ENCODE measurements at places on chromosomes 16 and 17.

DNA sequence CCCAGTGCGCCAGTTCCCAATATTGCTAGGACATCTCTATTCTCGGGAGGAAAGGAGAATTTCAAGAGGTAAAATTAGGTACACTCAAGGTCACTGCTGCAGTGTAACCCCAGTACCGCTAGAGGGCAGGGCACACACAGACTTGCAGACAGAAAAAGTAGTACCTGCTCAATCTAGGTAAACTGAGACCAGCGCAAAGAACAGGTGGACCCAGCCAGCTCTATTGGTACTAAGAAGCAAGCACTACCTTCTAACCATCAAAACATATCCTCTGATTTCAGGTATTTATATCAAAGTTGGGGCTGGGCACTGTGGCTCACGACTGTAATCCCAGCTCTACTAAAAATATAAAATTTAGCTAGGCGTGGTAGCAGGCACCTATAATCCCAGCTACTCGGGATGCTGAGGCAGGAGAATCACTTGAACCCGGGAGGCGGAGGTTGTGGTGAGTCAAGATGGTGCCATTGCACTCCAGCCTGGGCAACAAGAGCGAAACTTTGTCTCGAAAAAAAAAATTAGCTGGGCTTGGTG is 3.6 kb upstream of the WDR81 start:
- DNase-seq = no peak

GRCh38 chr17:67637901-67638641 is 79.7 kb upstream of the NOL11 start:
- DNase-seq = no peak

GRCh38 chr17:3959295-3959899 is 4.8 kb downstream of the ATP2A3 start:
- no peak for DNase-seq

DNA sequence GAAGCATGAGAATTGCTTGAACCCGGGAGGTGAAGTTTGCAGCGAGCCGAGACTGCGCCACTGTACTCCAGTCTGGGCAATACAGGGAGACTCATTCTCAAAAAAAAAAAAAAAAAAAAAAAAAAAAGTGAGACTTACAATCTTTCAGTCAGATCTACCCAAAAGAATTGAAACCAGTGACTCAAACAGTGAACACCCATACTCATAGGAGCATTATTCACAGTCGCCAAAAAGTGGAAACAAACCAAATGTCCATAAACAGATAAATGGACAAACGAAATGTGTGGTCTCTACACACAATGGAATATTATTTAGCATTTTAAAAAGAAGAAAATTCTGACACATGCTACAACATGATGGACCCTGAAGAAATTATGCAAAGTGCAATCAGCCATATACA is 9.1 kb upstream of the SCNN1B start:
- no peak for DNase-seq

DNA sequence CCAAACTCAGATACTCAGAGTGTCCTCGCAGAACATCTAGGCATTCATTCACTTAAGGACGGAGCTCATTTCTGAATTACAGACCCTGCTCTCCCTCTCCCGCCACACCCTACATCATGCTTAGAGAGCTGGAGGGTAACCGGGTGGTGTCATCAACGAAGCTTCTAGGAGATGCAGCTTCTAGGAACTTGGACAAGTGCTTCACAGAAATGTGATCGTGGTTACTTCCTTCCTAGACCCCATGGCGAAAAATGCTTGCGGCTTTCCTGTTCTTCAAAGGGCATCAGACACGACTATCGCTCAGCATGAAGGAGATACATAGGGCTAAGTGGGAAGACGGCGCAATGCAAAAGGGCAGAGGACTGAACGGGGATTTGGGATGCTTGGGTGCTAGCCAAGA is 126.8 kb downstream of the ZFHX3 start:
- no peak for DNase-seq

DNA sequence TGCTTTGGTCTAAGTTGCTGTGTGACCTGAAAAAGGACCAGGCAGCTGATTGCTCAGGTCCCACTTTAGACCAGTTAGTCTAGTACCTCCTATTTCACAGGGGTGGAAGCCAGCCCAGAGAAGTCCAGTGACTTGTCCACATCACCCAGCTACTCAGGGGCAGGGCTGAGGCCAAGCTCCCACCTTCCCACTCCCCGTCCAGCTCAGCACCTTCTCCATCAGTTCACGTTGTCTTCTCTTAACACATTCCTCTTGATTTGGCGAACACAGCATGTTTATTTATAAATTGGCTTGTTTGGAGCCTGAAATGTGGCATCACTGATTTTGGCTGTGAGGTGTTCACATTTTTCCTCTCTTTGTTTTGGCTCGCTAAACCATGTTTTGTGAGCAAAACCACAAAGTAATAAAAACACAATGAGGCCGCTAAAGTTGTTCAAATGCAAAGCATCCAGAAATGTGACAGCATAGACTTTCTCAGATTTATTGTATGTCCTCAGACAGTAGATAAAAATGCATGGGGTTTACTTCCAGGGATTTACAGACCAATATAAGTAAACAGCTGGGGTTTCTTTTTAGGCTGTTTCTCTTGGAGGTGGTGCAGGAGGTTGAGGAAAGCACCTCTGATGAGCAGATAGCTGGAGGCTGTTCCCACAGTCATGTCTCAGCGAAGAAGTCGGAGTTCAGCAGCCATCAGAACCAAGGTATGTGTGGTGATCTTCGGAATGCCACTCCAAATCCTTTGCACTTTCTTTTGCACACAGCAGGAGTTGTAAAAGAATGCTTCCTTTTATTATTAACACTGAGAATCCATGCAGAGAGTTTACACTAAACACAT is 88.4 kb downstream of the PLXDC1 start:
- DNase-seq = no peak

DNA sequence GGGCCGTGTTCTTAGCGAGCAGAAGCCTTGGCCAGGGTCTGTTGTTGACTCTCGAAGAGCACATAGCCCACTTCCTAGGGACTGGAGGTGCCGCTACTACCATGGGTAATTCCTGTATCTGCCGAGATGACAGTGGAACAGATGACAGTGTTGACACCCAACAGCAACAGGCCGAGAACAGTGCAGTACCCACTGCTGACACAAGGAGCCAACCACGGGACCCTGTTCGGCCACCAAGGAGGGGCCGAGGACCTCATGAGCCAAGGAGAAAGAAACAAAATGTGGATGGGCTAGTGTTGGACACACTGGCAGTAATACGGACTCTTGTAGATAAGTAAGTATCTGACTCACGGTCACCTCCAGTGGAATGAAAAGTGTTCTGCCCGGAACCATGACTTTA is 18.5 kb downstream of the RSPRY1 start:
- DNase-seq = no peak

DNA sequence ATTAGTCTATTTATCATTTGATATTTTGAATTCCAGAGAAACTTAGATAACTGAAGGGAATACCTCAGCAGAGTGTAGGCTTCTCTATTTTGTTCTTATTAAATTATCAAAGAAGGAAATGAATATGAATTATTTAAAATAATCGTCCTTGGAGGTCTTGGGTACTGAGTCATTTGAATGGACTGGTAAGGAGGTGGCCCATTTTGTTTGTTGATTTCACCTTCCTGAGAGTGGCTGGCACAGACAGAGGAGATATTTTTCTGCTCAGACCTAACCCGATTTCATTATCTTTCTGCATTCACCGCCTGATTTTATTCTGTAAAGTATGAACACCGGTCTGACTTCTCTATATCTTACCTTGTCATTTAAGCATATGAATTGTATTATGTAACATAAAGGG is 88.0 kb downstream of the USP22 start:
- DNase-seq = no peak

- DNase-seq = no peak
Observed at GRCh38 chr17:73722165-73722564, 77.9 kb upstream of the SDK2 start.

DNA sequence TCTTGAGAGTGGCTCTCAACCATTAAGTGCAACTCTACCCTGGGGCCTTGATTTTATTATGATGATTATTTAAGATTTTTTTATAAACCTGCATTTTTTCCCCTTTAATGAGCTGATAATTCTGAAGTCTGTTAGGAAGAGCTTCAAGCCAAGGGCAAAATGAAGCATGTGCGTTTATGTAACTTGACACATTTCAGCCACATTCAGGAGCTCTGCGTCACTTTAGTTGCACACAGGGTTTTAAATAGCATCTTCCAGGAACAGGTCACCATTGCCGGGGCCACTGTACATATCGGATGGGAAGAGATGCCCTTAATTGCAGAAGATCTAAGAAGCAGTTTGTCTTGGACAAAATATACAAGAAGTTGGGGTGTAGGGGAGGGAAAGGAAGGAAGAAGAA is 89.6 kb downstream of the BMERB1 start:
- no peak for DNase-seq

DNA sequence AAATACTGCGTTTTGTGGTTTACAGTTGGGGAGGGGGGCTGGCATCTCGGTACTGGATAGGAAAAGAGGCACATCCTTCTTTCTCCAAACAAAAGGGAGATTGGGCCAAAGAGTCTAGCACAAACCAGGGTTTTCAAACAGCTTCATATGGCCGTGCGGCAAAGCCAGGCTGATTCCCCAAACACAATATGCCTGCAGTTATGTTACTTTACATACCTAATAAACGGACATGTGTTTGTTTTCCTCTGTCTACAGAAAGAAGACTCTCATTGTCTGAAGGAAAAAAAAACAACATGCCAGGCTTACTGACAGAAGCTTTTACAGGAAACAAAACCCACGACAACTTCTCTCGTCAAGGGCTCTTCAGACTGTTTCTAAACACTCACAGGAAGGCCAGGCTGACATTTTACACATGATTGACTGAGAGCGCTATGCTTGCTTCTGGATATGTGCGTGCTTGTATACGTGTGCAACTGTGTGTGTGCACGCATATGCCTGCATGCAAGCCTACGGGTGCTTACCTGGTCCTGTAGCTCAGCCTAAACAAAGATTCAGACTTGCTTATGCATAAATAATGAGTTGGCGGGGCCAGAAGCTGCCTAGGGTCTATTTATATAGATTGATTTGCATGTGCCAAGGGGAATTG is 461.0 kb upstream of the C16orf82 start:
- DNase-seq = no peak

GRCh38 chr17:71666047-71666446 is 454.8 kb upstream of the SOX9 start:
- no peak for DNase-seq

- DNase-seq = no peak
Observed at GRCh38 chr17:19386051-19386929, 700 bp downstream of the MFAP4 start.

DNA sequence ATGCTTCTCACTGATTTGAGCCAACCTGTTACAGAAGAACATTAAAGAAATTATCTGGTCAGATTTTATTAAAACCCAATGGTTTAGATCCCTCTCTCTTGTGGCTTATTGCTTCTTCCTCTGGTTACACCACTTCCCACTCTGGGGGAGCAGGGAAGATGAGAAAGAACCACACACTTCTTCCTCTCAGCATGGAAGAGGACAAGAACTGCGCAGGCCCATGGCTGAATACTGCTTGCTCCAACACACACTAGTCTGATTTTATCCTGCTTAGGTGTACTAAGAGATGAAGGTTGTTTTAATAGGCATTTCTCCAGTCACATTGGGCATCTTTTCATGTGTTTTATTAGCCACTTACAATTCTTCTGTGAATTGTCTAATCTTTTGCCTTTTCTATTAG is 27.6 kb downstream of the MAP3K3 start:
- no peak for DNase-seq

GRCh38 chr16:31451681-31452351 is 7.5 kb upstream of the ARMC5 start:
- peak; percentile 49 for DNase-seq

- DNase-seq = no peak
Observed at GRCh38 chr16:56748191-56748590, 18.3 kb downstream of the NUP93 start.

- DNase-seq = no peak
Observed at GRCh38 chr17:14604591-14605266, 303.8 kb downstream of the HS3ST3B1 start.

GRCh38 chr17:75271233-75271954 is 363 bp upstream of the MIF4GD start:
- DNase-seq = peak; percentile 82

- DNase-seq = no peak
Observed at GRCh38 chr17:15437303-15437635, 30.2 kb downstream of the CDRT4 start.

- no peak for DNase-seq
Observed at GRCh38 chr17:78151514-78152008, 5.4 kb downstream of the C17orf99 start.

DNA sequence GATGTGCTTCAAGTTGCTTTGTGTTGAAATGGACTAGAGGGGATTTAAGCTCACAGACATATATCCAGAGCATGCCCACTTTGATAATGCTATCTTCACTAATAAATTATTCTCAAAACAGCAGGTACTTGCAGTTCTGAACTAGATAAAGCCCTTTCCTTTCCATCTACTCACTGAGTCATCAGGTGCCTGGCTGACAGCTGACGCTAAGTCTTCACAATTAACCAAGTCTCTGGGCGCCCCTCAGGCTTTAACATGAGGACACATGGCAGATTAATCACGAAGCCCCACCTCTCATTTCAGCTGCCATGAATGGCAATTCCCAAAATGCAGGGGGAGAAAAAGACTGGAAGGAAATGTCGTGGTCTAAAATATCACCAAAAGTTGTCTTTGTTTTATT is 29.5 kb upstream of the CRISPLD2 start:
- no peak for DNase-seq

GRCh38 chr17:19672009-19672750 is 23.6 kb downstream of the ALDH3A2 start:
- no peak for DNase-seq

DNA sequence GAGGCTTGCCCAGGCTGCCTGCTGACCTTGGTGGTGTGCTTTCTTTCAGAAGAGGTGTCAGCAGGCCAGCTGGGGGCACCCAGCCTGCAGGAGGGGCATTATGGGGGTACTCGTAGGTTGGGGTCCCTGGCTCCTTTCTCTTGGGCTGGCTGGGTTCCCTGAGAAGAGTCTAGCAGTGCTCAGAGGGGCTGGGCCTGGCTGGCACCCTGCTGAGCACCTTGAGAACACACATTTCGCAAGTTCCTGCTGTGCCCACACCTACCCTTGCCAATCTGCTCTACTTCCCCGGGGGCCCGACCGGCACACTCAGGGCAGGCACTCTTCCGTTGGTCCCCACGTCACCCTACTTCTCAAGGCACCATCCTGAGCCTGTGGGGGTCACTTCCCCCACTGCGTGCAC is 5.1 kb downstream of the CEMP1 start:
- no peak for DNase-seq

DNA sequence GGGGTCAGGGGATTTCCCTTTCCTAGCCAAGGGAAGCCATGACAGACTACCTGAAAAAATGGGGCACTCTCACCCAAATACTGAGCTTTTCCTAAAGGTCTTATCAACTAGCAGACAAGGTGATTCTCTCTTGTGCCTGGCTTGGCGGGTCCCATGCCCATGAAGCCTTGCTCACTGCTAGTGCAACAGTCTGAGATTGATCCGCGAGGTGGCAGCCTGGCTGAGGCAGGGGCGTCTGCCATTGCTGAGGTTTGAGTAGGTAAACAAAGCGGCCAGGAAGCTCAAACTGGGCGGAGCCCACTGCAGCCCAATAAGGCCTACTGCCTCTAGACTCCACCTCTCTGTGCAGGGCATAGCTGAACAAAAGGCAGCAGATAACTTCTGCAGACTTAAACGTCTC is 152.6 kb upstream of the PMFBP1 start:
- DNase-seq = no peak
